ENCODE measurements at places on chromosomes 7 and 10.

GRCh38 chr10:29250066-29250465, 38.8 kb upstream of the LYZL1 start:
- DNase-seq = no peak

- no peak for DNase-seq
Measured at GRCh38 chr10:122490786-122491680, 29.7 kb downstream of the HTRA1 start.

DNA sequence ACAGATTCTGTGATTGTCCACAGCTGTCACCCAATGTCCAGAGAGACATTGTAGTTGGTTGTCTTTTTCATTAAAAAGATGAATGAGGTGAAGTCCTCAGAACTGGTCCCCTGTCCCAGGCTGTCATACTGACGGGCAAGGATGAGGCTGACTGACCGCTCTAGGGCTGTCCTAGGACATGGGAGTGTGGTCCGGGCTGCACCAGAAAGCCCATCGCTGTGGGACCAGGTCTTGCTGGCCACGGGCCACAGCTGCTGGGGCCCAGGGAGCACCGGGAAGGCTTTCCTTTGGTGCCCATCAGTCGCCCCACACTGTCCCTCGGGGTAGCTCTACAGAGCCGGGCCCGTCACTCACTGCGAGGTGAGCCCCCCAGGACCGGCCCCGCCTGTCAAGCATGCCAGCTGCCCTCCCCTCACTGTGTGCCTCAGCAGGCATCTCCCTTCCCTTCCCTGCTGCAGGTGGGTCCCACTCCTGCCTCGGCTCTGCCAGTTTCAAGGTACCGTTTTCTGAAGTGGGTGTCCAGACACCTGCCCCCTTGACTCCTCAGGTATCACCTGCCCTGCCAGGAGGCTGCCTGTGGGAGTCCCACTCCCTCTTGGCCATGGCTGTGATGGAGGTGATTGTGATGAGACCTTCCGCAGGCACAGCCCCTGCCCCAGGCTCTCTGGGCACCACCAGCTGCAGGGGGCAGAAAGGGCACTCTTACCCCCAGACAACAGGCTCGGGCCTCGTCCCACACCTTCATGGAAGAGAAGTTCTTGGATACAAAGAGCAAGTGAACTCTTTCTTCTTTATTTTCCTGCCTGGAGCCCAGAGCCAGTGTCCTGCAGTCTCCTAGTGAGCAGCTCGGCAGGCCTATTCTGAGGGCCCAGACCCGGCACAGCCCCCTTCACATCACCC, 21.7 kb downstream of the LRRC27 start:
- no peak for DNase-seq

- DNase-seq = no peak
Measured at GRCh38 chr10:69306421-69306820, 28.1 kb downstream of the HK1 start.

DNA sequence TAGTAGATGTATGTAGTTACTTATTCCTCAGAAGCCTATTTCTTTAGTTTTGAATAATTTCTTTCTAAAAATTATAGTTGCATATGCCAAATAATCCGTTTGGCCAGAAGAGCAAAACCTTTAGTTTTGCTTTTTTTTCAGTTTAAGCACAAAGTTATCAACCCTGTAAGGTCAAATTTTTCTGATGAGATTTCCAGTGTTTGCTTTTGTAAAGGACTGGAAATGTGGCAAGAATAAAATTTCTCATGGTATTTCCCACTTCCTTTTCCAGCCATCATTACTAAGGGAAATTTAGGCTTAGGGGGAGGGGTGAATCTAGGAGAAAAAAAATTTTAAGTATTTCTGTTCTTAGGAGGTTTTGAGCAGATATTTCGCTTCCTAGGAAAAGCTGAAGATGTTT, 7.6 kb downstream of the CALD1 start:
- no peak for DNase-seq

GRCh38 chr7:120547605-120548004, 274.6 kb downstream of the KCND2 start:
- no peak for DNase-seq

- DNase-seq = no peak
Measured at GRCh38 chr7:2031451-2031845, 201.3 kb downstream of the MAD1L1 start.

DNA sequence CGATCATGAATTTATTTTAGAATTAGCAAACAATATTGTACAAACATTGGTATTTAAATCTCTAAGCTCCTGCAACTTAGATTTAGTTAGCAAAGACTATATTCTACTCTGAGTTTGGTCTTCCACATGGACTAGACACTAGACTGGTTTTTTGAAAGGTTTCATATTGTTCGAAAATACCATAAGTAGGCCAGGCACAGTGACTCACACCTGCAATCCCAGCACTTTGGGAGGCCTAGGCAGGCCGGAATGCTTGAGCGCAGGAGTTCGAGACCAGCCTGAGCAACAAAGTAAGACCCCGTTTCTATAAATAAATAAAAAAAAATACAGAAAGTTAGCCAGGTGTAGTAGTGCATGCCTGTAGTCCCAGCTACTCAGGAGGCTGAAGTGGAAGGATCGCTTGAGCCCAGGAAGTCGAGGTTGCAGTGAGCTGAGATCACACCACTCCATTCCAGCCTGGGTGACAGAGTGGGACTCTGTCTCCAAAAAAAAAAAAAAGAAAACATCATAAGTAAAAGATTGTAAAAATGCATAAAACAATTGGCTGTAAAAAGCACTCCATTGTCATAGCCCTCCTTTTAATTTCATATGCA, 73.1 kb downstream of the ABCC2 start:
- no peak for DNase-seq

DNA sequence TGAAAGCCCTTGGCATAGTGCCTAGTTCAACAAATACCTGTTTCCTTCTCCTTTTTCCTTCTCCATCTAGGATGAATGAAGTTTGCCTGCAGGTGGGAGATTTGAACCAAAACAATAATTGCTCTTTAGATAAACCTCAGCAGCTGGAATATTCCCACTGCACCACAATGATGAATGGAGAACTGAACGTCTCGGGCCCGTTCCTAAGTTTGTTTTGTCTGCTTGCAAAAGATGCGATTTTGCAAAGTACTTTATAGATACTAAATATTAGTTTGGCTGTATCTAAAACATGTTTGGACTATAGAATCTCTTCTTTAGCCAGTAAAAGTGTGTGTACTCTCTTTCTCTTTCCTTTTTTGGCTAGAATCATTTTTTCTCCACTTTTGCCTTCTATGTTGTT, 75.8 kb upstream of the BMPER start:
- DNase-seq = no peak

DNA sequence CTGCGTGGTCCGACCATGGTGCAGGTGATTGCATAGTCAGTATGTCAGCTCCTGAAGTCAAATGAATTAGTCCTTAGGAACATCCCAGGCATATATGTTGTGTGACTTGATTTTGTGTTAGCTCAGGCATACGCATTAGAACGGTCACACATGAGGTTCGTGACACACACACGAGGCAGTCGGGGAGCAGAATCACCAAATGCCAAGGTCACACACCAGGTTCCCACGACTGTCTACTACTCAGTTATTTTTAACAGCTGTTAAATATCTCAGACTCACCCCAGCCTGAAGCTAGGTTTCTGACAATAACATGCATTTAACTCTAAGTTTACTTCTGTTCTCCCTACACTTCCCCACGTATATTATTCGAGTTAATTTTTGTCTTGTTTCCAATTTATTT, 54.8 kb downstream of the DYNC2I1 start:
- DNase-seq = no peak

GRCh38 chr10:63919575-63920279, 398.5 kb downstream of the REEP3 start:
- DNase-seq = no peak

DNA sequence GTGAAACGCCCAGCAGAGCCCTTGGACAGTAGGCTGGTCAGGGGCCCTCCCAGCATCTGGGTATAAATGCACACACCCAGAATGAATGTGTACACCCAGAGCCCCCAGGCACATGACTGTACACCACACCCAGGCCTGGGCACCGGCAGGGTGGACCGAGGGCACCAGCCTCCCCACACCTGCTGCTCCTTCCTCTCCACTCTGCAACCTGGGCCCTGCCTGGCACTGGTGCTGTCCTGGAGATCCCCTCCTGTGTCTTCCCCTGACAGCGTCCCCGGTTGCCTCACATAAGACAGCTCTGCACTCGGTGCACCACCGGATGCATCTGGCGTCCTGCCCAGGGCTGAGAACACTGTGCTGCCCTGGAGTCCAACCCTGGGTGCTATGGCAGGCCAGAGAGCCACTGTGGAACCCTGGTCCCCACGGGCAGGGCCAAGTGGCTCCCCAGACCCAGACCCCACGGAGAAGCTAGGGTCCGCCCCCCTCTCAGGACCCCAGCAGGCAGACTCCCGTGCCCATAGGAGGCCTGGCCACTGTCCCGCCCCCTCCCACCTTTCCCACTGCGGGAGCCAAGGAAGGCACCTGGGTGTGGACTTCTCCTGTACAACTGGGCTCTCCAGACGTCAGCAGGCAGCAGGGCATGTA, 6.6 kb downstream of the RASGEF1A start:
- DNase-seq = no peak

GRCh38 chr10:59465088-59465487, 102.7 kb upstream of the FAM13C start:
- DNase-seq = peak; percentile 58

- DNase-seq = no peak
Measured at GRCh38 chr7:73941836-73942551, 81.0 kb downstream of the TMEM270 start.

DNA sequence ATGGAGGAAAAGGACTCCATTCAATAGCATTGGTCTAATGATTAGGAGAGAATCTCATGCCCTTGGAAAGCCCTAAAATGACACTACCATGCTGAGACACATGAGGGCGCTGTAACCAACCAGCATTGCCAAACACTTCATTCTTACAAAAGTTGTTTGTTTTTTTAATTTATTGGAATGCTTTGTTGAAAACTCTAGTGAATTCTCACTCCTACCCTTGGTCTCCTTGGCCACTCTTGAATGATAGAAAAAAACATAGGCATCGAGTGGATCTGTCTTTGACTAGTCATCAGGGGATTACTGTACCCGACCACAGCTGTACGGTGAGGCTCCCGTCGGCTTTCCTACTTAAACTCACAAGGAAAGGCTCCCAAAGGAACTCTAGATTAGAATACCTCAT, 29.3 kb upstream of the ADD3 start:
- no peak for DNase-seq

- DNase-seq = no peak
Measured at GRCh38 chr7:17021205-17021604, 139.4 kb upstream of the AGR3 start.

DNA sequence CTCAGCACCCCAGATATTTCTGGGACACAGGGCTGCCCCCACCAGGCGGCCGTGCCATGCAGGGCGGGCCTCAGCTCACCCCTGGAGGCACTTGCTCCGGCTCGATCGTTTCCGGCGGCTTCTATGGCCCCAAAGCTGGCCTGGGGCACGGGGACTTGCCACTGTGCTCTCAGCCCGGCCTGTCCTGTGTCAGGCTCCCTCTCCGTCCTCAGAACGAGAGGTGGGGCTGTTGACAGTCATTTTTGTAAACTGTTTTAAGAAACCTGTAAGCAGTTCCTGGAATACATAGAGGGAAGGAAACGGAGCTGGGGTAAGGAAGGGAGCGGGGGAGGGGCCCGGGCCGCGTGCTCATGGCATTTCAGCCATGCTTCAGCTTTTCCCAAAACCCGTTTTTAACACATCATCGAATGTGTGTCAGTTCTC, 30.7 kb upstream of the PRKAR1B start:
- DNase-seq = no peak

GRCh38 chr7:48304641-48305040, 133.4 kb downstream of the ABCA13 start:
- no peak for DNase-seq

DNA sequence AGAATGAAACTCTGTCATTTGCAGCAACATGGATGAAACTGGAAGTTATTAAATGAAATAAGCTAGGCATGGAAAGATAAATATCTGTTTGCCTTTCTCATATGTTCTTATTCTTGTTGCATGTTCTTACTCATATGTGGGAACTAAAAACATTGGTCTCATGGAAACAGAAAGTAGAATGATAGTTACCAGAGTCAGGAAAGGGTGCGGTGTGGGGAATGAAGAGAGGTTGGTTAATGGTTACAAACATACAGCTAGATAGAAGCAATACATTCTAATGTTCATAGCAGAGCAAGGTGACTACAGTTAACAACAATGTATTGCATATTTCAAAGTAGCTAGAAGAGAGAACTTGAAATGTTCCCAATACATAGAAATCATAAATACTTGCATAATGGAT, 105.1 kb downstream of the FAM107B start:
- no peak for DNase-seq

GRCh38 chr10:46314071-46314470, 27.3 kb downstream of the ANTXRL start:
- no peak for DNase-seq

GRCh38 chr7:116180302-116180701, 30.0 kb upstream of the TES start:
- no peak for DNase-seq

- no peak for DNase-seq
Measured at GRCh38 chr7:64849924-64850499, 53.1 kb upstream of the ZNF273 start.
